ENCODE measurements at places on chromosomes 3 and 15.

DNA sequence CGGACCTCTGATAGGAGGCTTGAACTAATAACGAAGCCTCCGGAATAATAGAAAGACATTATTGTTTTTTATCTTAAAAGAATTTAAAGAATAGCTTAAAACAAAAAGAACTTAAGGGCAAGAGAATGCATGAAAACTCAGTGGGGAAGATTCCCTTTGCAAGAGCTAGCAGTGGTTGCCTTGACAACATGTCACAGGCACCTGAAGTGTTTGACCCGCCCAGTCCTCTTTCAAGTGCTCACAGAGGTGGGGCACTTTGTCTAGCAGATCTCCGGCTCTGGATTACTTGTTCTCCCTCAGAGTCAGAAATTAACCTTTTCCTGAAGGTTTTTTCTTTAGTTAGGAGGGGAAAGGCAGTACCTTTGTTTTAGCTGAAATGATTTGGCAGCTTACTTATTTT is 37.8 kb downstream of the LARS2 start:
- no peak for DNase-seq

GRCh38 chr3:163971861-163972260 is 1106.4 kb downstream of the SI start:
- DNase-seq: no peak

GRCh38 chr15:63857461-63857856 is 23.7 kb upstream of the HERC1 start:
- no peak for DNase-seq

GRCh38 chr3:147355084-147355752 is 51.1 kb downstream of the ZIC4 start:
- no peak for DNase-seq

- no peak for DNase-seq
Observed at GRCh38 chr3:99066863-99067262, 165.4 kb upstream of the DCBLD2 start.

DNA sequence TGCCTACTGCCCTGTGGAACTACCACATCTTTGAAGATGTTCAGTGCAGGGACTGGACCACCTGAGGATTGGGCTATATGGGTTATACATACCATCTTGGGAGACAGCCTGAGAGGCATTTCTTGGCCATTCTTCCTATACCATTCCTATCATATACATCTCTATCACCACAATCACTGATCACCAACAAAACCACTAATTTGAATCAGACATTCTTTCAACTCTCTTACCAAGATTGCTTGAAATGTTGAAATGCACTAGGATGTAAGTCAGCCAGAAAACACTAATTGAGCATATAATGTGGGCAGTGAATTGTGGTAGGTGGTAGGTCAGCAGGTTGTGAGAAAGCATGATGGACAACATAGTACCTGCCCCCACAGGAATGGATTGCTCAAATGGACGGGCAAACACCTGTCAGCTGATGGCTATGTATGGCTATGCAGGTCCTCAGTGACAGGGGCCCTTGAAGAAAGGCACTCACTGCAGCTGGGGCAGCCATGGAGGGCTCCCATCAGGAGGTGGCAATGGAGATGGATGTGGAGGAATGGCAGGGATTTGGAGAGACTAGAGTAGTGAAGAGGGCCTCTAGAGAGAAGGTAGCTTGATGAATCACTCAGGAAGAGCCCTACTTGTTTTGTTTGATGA is 49.1 kb downstream of the AMOTL2 start:
- no peak for DNase-seq

- DNase-seq: no peak
Observed at GRCh38 chr15:52343831-52344230, 48.2 kb upstream of the MYO5C start.

DNA sequence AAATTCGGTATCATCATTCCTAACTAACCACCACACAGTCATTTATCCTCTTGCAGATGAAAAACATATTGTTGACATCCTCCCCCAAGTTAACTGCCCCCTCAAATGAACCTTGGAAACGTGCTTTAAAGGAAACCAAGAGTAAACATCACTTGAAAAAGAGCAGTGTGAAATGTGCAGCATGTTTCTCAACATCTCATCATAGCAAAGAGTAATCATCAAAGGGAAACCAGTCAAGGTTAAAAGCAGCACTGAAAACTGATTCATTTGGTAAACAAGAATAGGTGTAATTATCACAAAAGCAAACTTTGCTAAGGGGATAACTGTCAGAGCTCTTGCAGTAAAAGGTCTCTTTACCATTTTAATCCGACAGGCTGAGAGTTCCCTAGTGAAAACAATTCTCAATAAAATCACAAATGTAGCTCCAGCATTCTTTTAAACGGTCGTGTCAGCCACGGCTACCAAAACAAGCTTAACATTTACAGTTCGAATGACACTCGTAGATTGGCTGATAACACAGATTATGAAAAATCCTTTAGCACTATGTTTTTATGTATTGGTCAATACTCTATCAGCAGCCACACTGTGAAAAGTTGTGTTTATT is 461.0 kb downstream of the GBE1 start:
- DNase-seq: no peak

DNA sequence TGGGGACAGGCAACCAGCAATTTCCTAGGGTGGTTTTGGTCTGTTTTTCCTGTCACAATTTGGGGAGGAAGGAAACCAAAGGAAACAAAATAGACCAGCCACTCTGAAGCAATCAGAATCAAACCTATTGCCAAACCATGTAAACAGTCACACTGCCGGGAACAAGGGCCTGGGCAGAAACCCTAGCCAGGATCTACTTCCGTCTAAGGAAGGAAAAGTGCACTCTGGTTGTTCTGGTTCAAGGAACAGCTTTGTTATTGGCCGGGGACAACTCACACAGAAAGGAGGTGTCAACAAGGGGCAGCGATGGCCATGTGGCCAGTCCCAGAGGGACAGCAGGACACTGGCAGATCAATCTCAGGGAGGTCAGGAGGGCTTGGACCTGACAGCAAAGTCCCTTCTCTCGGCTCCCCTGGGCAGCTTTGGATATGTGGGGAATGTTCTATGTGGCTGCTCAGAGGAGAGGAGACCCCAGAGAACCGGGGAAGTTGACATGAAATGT is 17.5 kb upstream of the RAD18 start:
- no peak for DNase-seq

- DNase-seq: no peak
Observed at GRCh38 chr3:21790466-21790865, 39.5 kb upstream of the ZNF385D start.

DNA sequence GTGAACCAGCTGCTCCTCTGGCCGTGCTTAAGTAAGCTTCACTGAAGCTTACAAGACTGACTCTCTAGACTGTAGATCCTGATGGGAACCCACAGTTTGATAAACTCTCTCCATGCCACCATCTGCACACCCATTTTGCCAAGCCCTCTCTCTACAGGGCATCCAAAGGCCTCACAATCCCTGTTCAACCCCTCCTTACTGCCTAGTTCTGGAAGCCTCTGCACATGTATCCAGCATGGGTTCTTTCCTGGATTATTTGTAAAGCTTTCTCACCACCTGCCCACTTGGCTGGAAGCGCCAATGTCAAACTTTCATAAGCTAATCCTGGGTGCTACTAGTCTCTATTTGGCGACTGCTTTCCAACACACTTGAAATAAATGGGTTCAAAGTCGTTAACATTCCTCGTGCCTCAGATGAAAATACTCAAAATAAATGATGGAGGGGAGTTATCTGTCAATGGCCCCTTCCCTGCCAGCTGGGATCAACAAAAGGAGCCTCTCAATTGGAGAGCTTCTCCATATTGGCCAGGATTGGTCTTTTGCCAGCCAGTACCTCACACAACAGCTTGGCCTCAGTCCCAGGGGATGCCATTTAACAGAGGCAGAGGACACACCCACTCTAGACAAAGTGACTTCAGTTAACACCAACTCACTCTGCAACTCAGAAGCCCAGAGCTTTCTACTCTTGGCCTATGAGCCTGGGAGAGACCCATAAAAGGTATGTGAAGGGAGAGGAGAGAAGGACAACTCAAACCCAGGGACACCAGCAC is 48.1 kb downstream of the SH3BP5 start:
- DNase-seq: no peak

GRCh38 chr3:67145738-67146137 is 147.6 kb downstream of the KBTBD8 start:
- DNase-seq: no peak

DNA sequence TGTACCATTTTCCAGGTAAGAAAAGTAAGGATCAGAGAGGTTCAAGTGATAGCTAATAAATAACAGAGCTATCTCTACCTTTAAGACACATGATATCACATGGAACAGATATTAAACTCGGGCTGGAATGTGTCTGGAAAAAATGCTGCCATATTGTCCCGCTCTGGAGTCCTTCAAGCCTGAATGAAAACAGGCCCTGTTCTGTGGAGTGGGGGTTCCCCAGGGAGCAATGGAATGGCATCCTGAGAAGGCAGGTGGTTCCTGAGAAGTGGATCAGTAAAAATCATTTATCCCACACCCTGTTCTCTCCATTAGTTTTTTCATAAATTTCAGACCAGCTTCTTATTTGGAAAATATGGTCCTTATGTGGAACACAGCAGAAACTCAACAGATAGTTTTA is 57.3 kb upstream of the PRTG start:
- DNase-seq: no peak

Measured in activated CD4-positive, alpha-beta T cell treated with anti-CD3 and anti-CD28 coated beads for 36 hours (primary cell).